ENCODE measurements at places on chromosomes 3 and 15.

DNA sequence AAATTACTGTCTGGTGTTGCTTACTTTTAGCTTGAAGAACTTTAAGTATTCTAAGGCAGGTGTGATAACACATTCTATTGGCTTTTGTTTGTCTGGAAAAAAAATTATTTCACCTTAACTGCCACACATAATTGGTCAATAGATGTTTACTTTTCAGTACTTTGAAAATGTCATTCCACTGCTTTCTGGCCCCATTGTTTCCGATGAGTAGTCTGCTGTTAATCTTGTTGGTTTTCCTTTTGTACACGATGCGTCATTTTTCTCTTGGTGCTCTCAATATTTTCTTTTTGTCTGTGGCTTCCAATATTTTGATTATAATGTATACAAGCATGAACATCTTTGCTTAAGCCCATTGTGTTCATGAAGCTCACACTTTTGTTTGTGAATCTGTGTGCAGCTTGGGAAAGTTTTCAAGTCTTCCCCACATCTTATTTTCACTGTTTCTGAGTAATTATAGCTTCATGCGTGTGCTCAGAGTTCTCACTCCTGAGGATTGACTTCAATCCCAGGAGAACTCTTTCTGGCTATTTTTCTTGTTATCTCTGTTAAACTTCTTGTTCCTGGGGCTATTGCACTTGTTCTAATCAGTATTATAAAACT is 664.7 kb downstream of the IGSF11 start:
- no peak for DNase-seq

- no peak for DNase-seq
Measured at GRCh38 chr15:59332009-59332408, 40.7 kb downstream of the MYO1E start.

GRCh38 chr3:113847664-113848461 is 9.3 kb downstream of the GRAMD1C start:
- no peak for DNase-seq

DNA sequence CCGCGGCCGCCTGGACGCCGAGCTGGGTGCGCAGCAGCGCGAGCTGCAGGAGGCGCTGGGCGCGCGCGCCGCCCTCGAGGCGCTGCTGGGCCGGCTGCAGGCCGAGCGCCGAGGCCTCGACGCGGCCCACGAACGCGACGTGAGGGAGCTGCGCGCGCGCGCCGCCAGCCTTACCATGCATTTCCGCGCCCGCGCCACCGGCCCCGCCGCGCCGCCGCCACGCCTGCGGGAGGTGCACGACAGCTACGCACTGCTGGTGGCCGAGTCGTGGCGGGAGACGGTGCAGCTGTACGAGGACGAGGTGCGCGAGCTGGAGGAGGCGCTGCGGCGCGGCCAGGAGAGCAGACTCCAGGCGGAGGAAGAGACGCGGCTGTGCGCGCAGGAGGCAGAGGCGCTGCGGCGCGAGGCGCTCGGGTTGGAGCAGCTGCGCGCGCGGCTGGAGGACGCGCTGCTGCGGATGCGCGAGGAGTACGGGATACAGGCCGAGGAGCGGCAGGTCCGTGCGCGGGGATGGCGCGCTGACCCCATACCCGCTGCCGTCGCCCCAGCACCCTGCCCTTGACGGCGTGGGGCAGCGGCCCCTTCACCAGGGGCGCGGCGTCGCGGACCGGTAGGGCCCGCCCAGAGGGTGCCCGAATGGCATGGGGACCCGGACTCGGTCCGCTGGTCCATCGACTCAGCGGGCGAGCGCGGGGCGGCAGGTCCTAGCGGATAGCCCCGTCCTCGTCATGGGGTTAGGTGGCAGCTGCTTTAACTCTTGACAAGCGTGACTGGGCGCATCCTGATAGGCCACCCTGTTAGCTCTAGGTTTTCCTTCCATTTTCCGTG is 848 bp downstream of the SYNM start:
- peak; percentile 87 for DNase-seq

- no peak for DNase-seq
Measured at GRCh38 chr3:15453501-15453900, 26.1 kb downstream of the EAF1 start.

- DNase-seq, result peak; percentile 19
Measured at GRCh38 chr3:110677506-110677905, 394.1 kb upstream of the NECTIN3 start.

- DNase-seq, result peak; percentile 75
Measured at GRCh38 chr15:92079047-92079446, 225.5 kb downstream of the SLCO3A1 start.

- no peak for DNase-seq
Measured at GRCh38 chr3:43762451-43762850, 71.7 kb downstream of the ABHD5 start.

DNA sequence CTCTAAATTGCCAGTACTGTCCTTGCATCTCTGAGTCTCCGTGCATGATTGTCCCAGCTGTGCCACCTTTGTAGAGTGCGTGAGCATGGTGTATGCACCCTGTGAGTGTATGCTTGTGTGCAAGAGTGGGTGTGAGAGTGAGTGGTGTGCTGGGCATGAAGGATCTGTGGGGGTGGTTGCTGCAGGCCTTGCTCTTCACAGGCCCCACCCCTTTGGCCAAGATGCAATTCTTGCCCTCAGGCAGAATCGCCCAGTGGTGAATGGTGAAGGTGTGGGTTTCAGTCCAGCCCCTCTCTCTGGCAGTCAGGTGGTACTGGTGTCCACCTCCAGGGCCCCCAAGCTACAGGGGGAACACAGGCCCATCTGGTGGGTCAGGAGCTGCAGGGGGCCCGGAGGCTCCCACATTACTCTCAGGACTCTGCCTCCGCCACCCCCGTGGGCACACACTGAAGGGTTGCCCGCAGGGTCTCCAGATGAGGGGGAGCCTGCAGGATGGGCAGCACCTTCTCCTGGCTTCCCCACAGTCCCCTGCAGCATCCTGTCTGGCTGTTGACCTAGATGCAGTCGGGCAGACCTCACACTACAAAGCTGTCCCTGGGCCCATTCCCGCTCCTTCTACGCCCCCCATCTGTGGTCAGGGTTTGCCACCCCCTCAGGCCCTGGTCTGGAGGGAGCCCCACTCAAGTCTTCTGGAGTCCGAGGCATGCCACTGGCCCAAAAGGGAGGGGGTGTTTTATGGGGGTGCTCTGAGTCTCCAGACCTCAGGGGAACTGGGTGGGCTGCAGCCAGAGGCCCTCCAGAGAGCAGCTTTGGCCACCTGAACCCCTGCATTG is 8.3 kb upstream of the ROPN1B start:
- DNase-seq, result no peak

DNA sequence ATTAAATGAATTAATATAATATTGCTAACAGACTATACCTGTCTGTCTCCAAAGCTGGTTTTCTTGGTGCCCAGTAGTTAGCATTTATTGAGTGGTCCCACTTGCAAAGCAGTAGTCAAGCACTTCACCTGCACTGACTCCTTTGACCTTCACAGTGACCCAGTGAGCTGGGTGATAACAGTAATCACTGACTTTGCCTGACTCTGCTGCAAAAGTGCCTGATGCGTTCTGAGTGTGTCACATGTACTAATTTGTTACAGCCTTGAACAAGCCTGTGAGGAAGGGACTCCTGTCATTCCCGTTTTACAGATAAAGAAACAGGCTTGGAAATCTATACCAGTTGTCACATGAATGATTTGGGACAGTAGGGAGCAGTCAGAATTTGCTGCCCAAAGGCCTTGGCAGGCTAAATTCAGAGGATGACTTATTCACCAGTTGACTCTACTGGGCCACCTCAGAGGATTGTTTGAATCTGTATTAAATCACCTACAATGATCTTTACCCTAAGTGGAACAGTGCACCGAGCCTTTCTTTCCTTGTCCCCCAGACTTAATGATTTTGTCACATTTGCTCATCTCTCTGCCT is 116.6 kb upstream of the PLXNA1 start:
- DNase-seq, result no peak

DNA sequence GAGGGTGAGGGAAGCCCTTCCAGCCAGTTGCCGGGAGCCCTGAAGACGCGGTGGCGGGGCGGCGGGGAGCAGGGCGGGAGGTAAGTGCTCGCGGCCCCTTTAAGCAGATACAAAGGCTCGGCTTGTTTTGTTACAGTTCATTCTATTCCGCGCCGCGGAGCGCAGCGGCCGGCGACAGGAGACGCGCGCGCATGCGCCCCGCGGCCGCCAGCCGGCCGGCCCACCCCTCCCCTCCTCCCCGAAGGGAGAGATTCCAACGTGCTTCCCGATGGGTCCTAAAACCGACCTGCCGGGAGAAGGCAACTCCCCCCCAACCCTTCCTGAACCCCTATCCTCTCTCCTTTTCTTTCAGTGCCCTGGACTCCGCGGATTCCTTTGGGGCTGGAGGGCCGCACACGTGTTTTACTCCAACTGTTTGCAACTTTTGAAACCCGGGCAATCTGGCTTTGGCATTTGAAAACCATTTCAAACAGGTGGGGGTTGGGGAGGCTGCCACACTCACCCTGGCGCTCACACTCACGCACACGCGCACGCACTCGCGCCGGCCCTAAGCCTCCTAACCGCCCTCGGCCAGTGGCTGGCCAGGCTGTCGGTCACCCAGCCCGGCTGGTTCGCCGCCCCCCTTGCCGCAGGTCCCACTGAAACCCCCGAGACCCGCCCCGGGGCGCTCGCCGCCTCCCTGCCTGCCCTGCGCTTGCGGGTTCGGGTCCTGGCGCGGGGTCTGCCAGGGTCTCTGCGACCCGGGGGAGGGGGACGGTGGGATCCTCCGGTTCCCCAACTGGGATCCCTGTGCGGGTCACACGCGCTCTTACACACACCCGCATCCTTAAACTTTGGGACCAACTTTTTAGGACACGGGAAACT is at the start of gene MAGI1:
TSS of gene MAGI1 (minus strand) at position 193 of the 864 bp plus-strand sequence. CDS start 610 bp downstream, outside the sequence.
- DNase-seq, result peak; percentile 85

DNA sequence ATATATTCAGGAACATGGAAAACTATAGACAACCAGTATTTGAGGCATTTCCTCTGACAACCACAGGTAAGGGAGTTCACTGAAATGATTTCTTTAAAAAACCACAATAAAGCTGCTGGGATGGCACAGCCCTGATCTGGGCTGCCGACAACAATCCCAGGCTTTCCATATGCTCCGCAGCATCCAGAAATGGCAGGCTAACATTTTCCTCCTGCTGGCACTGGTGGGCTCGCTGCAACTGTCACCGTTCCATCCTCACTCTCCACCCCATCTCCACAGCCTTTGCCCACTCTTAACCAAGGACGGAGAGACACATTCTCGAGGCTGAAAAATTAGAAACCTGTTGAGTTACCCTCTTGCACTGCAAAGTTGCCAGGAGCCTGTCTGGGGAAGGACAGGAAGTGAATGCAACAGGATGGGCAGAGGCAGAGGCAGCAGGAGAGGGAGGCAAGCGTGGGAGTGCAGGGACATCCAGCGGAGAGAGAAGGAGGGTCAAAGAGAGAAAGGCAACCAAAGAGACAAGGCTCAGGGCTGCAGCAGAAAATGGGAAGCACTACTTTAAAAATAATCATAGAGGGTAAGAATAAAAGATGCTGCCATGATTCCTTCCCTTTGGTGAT is 79.0 kb upstream of the ARRDC4 start:
- no peak for DNase-seq

GRCh38 chr3:181616088-181617070 is 95.3 kb upstream of the SOX2 start:
- DNase-seq, result no peak

DNA sequence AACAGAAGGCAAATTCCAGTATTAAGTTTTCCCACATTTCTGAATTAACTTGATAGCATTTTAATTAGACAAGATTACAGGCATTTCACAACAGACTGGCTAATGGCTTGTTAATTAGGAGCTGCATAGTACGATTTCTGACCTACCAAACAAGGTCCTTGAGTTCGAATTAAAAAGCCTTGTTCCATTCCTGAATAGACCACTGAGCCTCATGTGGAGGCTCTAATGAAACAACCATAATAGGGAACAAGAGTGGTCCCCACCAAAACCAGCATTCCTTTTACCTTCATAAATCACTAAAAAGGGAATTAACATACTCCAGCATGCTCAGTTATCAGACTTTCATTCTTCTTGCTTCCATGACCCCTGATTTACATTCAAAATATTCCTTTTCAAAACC is 66.4 kb downstream of the PRTG start:
- DNase-seq, result no peak

DNA sequence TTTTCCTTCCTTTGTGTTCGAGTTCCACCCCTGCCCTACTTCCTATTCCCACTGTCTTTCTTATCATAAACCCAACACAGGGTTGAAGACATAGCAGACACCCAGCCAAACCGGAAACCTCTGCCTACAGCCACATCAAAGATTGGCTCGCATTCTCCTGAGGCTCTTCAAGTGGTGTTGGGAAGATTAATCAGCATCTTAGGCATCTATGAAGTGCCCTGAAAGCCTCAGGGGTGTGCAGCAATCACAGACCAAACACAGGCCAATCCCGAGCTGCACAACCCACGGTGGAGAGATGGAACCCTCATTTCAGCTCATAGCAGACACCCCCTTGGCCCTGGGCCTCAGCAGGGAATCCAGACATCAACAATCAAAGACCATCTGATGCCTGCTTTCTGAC is 255.9 kb downstream of the XXYLT1 start:
- DNase-seq, result no peak

GRCh38 chr3:27105904-27106303 is 263.3 kb downstream of the NEK10 start:
- peak; percentile 36 for DNase-seq

DNA sequence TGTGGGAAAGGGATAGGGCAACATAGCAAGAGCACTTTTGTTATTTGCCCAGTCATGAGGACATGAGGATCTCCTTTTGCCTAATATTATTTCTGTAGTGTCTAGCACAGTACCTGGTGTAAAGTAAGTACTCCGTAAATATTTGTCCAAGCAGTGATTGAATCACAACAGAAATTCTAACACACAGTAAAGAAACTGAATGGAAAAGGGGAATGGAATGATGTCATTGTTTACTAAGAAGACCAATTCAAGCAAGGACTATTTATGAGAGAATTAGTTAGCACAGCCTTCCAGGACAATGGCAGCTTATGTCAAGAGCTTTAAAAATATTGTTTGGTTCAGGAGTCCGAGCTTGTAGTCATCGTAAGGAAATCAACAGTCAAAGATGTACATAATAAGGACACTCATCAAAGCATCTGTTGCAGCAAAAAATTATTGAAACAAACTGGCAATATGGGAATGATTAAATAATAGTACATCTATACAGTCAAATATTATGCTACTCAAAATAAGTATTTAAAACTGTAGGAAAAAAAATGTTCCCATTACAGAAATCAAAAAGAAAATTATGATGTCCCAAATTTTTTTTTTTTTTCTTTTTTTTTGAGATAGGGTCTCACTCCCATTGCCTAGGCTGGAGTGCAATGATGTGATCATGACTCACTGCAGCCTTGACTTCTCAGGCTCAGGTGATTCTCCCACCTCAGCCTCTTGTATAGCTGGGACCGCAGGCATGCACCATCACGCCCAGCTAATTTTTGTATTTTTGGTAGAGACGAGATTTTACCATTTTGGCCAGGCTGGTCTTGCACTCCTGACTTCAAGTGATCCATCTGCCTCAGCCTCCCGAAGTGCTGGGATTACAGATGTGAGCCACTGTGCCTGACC is 17.9 kb downstream of the CAPN7 start:
- DNase-seq, result no peak

- no peak for DNase-seq
Measured at GRCh38 chr3:120441776-120442175, 9.0 kb downstream of the FSTL1 start.

DNA sequence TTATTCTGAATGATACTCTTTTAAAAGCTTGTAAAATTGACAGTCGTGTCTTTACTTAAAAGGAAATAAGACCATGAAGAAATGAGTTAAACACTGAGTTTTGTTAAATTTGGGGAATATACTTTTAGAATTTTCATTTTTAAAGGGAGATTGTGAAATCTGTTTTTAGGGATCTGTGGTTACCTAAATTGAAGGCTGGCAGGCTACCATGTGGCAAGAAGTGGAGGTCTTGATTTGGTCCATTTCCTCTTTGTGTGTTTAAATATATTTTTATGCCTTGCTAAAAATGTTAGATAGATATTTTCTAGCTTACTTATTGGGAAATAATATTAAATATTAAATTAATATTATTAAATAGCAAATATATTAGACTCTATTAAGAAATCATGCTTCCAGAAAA is 36.6 kb upstream of the SLC22A13 start:
- DNase-seq, result no peak
